Foreskin fibroblast (primary cell): ENCODE measurements at places on chromosomes 11 and 22.
A peak's percentile ranks its signal among the peaks of the same experiment; 100 is the strongest.

GRCh38 chr11:2301631-2302305, at the start of the genes C11orf21 and TSPAN32:
Gene C11orf21 (minus strand): TSS chr11:2301918. CDS start chr11:2301808, 110 bp downstream.
Gene TSPAN32 (plus strand): TSS chr11:2302013. CDS start chr11:2302150, 137 bp downstream.
- no peak for DNase-seq

DNA sequence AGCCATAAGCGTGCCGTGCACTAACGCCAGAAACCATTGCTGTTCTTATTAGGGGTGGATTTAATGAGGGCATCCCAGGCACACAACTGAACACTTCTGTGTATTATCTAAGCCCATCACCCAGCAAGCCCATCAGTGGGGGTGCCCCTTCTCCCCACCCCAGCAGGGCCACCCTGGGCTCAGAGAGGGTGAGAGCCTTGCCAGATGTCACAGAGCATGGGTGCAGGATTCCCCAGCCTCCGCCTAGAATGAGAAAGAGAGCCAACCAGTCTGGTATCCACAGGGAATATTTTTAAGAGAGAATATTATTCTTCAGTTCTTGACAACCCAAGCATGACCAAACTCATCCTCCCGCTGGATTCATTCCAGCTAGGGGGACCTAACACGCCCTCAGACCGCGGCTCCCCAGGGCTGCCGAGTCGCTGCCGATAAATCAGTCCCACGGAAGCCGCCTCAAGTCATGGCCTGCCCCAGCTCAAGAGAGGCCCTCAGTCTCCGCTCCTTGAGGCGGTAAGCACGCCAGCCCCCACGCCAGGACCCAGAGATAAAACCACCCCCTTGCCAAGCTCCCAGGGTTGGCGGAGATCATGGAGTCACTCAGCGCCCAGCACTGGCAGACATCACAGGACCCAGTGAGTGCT, 47.2 kb downstream of the MN1 start:
- no peak for DNase-seq

- DNase-seq, result peak; percentile 42
Observed at GRCh38 chr22:25563761-25564319, 635 bp upstream of the GRK3 start.

GRCh38 chr11:2668876-2669275, 30.9 kb downstream of the KCNQ1OT1 start:
- no peak for DNase-seq

DNA sequence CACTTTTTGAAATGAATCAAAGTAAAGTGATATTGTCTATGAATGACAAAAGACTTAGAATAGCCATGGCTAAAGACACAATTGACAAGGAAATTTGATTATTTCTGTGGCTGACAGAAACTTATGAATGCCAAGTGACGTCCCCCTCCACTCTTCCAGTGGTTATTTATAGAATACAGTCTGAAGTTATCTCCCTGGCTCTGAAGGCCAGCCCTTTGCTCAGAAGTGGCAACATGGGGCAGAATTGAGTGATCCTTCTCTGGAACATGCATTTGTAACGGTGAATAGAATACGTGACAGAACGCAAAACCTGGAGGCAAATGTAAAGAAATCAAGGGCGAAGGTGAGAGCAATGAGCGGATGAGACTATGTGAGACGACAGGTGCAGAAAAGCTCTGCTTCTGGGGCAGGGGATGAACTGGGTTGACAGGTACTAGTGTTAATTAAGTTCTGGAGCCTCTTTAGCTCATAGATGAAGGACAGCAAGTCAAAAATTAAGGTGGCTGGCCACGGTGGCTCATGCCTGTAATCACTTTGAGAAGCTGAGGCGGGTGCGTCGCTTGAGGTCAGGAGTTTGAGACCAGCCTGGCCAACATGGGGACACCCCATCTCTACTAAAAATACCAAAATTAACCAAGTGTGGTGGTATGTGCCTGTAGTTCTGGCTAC, 585.7 kb upstream of the B3GAT1 start:
- no peak for DNase-seq

DNA sequence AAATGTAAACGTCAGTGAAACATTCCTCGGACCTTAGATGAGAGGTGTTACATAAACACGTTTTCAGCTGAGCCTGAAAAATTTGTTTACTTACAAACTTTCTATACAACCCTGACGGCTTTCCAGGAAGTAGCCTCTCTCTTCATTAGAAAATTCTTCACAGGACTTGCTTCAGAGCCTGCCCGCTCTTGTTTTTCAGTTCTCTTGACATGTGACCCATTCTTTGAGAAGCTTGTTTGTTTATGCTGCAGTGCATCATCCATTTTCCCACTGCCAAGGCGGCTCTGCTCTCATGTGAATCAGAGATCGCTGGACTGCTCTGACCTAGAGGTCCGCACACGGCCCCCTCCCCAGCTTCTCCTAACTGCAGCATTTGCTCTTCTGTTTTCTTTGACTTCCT, 47.9 kb upstream of the ARHGAP42 start:
- peak; percentile 30 for DNase-seq

DNA sequence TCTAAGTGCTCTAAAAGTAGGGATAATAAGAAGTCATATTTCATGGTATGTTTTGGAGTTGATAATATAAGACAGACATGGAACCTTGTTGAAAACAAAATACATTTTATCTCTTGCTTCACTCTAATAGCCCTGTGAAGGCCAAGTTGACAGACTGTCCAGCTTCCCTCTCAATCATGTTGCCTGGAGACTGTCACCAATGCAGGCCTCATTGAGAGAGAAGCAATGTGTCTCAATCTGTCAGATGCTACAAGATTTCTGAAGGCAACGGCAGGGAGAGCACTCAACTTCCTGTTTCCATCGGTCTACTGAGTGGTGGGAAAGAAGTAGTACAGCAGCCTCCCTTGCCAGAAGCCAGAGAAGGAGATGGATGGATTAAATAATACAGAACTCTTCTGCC, 23.6 kb upstream of the FJX1 start:
- no peak for DNase-seq

- no peak for DNase-seq
Observed at GRCh38 chr11:31484497-31484896, 24.9 kb downstream of the IMMP1L start.

DNA sequence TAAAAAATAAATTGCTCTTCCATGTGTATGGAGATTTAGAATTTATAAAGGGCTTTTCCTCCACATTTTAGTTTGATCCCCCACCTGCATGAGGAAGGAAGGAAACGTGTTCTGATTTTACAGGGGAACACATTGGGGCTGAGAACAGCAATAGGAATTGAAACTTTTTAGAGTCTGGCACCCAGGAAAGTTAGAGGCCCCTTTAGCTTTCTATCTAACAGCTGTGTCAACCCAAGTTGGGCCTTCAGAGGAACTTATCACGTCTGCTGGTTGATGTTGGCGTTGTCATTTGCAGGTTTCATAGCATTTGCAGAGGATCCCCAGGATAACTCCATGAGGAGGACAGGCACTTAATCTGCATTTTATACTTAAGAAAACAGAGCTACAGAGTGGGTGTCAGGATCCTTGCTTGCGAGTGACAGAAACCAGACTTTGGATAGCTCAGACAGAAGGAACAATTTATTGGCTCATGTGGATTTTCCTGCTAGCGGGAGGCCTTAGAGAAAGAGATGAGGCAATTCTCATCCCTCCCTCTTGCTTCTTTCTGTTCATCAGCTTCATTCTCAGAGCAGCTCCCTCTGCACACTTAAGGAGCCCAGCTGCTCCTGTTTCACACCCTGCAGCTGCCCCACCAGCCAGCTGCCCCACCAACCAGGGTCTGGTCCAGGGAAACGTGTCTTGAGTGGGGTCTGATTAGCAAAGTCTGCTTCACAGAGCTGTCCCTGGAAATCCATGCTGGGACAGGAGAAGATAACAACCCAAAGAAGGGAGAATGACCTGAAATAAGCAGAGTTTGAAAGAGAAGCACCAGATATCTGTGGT, 92.5 kb upstream of the OR4B1 start:
- no peak for DNase-seq

GRCh38 chr22:36940676-36941075, 27.2 kb downstream of the CSF2RB start:
- no peak for DNase-seq

DNA sequence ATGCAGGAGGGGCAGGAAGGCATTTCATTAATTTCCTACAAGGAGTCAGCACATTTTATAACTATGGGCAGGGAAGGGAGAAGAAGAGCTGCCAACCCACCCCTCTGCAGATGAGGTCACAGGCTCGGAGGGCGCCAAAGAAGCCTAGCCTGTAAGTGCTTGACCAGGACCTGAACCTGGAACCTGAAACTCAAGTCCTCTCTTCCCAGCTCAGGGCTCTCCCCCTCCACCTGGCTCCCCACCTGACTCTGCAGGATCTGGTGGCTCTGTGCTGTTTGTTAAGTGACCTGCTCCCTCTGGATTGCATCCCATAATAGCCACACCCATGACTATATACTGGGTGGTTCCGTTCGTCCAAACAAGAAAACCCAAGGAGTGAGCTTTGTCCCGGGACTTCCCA, 27.3 kb downstream of the SCGB1A1 start:
- DNase-seq, result no peak

DNA sequence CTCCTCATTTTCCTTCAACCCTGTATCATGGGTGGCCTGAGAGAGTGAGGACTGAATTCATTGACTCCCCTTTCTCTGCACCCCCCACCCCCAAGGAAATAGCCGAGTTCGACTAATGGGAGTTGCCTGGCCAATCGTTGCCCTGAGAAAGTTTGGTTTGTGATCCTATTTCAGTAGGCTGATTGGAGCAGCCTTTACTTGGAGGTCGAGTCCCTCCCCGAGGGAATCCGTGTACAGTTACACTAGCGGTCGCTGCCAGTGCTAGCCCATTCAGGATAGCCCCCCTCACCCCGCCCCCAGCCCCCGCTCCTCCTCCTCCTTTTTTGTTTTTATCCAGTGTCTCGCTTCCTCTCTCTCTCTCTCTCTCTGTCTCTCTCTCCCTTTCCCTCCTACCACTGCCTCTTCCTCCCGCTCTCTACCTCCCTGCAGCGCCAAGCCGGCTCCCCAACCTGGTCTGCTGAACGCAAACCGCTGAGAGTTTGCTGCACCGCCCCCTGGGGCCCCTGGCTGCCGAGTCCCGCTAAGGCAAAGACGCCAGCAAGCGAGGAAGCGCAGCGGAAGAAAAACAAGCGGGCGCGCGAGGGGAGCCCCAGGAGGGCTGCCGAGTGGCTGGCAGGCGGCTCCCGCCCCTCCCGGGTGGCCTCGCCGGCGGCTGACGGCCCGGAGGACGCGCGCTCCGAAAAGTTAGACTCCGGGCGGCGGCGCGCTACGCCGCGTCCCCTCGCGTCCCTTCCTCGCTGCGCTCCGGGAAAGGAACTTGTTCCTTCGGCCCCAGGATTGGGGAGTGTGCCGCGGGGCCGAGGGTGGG, at the start of gene GRAMD1B:
Gene GRAMD1B, plus strand, starts transcription at position 357 of the 808 bp plus-strand sequence. CDS start 524 bp downstream, outside the sequence.
- DNase-seq, result peak; percentile 63

- no peak for DNase-seq
Observed at GRCh38 chr22:33584152-33584551, 336.1 kb downstream of the LARGE1 start.

- DNase-seq, result peak; percentile 32
Observed at GRCh38 chr22:33049119-33049729, 9.0 kb downstream of the SYN3 start.

GRCh38 chr11:60880643-60881282, 13.4 kb downstream of the ZP1 start:
- no peak for DNase-seq

GRCh38 chr11:92129811-92130210, 94.8 kb upstream of the FAT3 start:
- no peak for DNase-seq

DNA sequence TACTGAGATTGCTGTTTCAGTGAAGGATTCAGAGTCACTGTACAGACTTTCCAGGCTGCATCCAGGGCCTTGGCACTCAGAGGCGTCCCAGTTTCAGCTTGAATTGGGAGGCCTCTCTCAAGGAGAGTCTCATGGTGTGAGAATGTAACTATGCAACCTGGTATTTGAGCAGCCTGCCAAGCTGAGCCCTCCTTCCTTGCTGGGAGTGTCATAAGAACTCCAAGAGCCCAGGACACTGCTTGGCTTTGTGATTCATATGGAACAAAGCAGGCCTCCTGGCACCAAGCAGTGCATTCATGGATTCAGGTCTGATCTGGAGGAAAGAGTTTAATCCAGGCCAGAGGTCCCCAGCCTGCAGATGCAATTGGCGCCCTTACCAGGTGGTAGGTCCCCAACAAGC, 171.7 kb downstream of the DBX1 start:
- peak; percentile 80 for DNase-seq

GRCh38 chr11:58446294-58446693, 4.3 kb upstream of the OR5B12 start:
- no peak for DNase-seq

DNA sequence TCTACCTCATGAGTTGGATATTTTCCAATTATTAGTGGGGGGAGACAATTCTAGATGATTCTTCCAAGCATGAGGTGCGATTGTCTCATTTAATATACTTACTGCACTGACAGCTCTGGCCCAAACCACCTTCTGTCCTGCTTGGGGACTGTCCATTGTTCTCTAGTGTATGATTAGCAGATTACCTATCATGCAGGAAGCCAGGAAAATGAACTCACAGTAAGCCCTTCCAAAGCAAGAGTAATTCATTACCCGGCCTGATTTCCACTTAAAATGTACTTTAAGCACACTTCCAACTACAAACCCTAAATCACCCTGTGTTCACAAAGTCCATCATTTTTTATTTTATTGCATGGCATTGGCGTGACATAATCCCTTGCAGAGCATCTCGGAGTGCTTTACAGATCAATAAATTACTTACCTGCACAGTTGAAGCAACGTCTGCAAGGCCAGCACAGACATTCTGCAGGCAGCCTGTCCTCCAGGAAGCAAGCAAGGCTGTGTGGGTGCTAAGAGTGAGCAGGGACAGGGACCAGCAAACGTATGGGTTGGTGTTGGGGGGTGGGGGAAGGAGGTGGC, 838.2 kb downstream of the NTM start:
- DNase-seq, result no peak

DNA sequence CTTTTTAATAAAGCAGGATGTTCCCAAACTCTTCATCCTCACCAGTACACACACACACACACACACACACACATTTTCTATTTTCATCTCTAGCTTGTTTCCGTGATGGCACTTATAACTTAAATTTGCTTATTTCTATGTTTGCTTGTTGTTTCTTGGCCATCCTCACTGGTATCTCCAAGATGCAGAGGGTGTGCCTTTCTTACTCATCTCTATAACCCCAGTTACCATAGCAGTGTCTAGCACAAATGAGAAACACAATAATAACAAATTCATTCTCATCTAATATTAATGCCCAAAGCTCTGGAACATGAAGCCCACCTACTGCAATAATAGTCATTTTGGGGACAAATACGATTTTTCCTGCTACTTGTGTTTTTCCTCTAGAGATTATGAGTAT, 156.3 kb downstream of the GRM5 start:
- DNase-seq, result no peak

DNA sequence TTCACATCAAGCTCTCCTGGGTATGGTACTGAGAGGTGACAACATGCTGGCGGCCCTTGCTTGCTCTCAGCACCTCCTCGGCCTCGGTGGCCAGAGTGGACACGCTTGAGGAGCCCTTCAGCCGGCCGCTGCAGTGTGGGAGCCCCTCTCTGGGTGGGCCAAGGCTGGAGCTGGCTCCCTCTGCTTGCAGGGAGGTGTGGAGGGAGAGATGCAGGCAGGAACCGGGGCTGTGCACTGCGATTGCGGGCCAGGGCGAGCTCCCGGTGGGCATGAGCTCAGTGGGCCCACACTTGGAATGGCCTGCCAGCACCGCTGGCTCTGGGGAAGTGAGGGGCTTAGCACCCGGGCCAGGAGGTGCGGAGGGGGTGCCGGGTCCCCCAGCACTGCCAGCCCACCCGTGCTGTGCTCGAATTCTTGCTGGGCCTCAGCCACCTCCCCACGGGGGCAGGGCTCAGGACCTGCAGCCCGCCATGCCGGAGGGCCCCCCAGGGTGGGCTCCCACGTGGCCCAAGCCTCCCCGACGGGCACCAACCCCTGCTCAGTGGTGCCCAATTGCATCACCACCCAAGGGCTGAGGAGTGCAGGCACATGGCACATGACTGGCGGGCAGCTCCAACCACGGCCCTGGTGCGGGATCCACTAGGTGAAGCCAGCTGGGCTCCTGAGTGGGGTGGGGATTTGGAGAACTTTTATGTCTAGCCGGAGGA, 106.2 kb downstream of the RAB38 start:
- no peak for DNase-seq
